ENCODE measurements at places on chromosomes 6 and 20.

- DNase-seq, result no peak
These were observed 362.0 kb upstream of the CITED2 start for GRCh38 chr6:139736325-139736906.

GRCh38 chr6:32627249-32627648 is 10.0 kb upstream of the HLA-DQA1 start:
- no peak for DNase-seq

DNA sequence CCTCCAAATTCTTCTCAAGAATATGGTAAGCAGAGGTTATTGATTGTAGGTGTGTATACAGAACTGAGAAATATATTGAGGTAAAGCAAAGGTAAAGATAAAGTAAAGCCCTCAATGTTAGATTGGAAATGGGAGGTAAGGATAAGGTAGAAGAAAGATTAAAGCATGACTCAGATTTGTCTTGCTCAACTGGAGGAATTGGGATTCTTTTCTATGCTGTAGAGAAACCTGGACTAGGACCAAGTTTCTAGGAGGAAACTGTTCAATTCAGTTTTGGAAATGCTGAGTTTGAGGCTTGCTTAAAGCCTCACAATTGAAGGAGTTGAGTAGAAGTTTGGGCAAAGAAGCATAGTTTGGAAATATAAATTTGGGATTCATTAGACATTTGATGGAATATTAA is 634.0 kb upstream of the PTCHD4 start:
- no peak for DNase-seq

DNA sequence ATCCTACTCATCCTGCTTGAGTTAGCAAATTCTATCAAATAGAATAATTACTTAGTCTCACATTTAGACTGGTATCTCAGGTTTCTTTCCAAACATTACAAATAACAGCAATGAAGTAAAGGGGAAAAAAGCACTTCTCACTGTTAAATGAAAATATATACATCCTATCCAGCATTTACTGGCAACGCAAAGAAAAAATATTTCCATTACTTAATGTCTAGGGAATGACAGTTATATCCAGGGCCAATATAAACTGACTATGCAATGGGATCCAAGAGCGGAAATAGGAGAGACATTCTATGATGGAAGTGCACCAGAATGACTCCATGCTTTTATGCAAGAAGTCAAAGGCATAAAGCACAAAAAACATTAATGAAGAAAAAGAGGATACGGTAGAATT is 60.3 kb downstream of the ME1 start:
- no peak for DNase-seq

GRCh38 chr6:21612067-21612745 is 18.7 kb downstream of the SOX4 start:
- DNase-seq, result no peak

- DNase-seq, result no peak
These were observed 266.3 kb downstream of the PTPRT start for GRCh38 chr20:42923348-42923918.

GRCh38 chr20:63495741-63496595 is 2.9 kb downstream of the EEF1A2 start:
- DNase-seq, result peak; percentile 89

Data from endodermal cell (in vitro differentiated cells).